ENCODE measurements at places on chromosomes 6 and 20.

- DNase-seq: no peak
Measured at GRCh38 chr6:112007805-112008204, 46.1 kb upstream of the CCN6 start.

GRCh38 chr20:41275301-41275731, 42.2 kb downstream of the ZHX3 start:
- DNase-seq: no peak

- DNase-seq: no peak
Measured at GRCh38 chr20:25574411-25574810, 10.9 kb downstream of the NINL start.

DNA sequence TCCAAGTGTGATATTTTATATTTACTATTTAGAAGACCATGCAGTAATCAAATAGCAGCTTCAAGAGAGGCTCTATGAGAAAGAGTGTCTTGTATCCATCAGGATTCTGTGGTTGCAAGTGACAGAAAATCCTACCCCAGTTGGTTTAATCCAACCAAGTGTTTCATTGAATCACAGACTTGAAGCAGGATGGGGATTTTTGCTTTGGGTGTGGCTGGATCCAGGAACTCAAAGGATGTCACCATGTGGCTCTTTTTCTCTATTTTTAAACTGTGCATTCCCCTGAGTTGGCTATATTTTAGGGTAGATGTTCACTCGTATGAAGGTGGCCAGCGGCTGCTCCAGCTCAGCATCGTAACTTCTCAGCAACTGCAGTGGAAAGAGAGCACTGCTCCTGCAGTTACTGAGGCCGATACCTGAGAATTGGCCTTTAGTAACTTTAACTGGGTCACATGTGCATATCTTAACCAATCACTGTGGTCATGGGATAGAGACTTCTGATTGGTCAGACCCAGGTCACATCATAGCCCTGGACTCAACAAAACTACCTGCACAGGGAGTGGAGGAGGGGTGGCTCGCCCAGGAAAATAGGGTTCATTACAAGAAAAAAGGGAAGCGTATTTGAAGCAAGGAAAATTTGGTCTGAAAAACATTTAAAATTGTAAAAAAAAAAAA, 396.1 kb upstream of the SULF2 start:
- no peak for DNase-seq
